Sigmoid colon (tissue), 7 donors: ENCODE measurements at places on chromosomes 13 and 19. TPM values are rescaled to one million over a fixed set of nuclear protein-coding genes. Genes with fewer than 3 reads are reported as not detected.

Gene SIGLEC7
- 2.5 TPM for total RNA-seq

Gene PTGIR
- 3.1 TPM for total RNA-seq

Gene SMAD9
- total RNA-seq, result 29.3 TPM

Gene FXYD1
- total RNA-seq, result 43.6 TPM

Gene PEAK3
- 0.71 TPM for total RNA-seq

GRCh38 chr13:49683489-49683888, 7.8 kb downstream of the EBPL start:
- DNase-seq, result no peak
- H3K27me3 ChIP-seq, result no peaks in the 10 kb centered on the region
- H3K4me1 ChIP-seq, result no peaks in the 10 kb centered on the region
- no peak overlapping the region for H3K4me3 ChIP-seq

DNA sequence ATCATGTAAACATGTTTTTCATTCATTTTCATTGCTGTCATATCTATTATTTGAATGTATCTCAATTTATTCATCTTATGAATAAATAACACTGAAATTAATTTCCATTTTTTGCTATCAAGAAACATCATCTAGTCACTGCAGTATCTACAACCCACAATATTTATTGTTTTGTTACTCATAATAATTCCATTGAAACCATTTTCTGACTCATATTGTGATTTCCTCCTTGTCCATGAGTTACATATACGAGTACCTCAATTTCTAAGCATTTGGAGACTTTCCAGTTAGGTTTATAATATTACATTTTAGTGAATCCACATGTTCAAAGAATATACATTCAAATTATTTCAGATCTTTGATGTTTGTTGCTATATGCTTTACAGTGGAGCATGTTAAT, 1524.0 kb downstream of the SLITRK1 start:
- H3K4me3 ChIP-seq, result no peak overlapping the region
- H3K36me3 ChIP-seq, result no peaks in the 10 kb centered on the region
- no peaks in the 10 kb centered on the region for H3K4me1 ChIP-seq
- H3K27me3 ChIP-seq, result no peaks in the 10 kb centered on the region

DNA sequence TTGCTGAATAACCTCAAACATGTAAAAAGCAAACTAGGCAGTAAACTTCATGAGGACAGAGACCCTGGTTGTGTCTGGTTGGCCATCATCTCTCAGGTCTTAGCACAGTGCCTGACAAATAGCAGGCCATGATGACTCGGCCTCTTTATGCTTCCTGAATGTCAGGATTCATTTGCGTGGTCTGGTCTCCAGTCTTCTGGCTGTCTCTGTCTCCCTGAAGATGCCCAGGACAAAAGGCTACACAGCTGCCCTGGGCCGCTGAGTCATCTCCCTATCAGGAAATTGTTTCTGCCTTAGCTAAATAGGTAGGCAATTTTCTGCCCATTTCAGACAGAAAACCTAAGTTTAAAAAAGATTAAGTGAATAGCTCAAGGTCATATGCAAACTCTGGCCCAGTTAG, 84.1 kb upstream of the FNDC3A start:
- no peaks in the 10 kb centered on the region for H3K36me3 ChIP-seq
- no peak overlapping the region for H3K27ac ChIP-seq
- no peak overlapping the region for H3K4me3 ChIP-seq
- H3K4me1 ChIP-seq, result peaks cover 15% of the 10 kb centered on the region

DNA sequence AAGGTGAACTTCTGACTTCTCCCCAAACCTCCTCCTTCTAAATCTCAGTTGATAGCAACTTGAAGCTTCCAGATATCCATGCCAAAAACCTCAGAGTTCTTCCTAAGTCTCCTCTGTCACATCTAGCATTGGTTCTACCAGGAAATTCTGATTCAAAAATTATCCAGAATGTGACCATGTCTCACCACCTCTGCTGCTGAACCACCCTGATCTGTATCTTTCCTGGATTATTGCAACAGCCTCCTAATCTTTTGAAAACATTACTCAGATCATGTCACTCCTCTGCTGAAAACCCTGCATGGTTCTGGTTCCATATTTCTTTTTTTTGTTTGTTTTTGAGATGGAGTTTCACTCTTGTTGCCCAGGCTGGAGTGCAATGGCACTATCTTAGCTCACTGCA, 78.7 kb upstream of the TNFSF11 start:
- no peak overlapping the region for H3K4me3 ChIP-seq
- no peak overlapping the region for H3K27ac ChIP-seq
- no peaks in the 10 kb centered on the region for H3K36me3 ChIP-seq
- no peak for DNase-seq
- no peaks in the 10 kb centered on the region for H3K27me3 ChIP-seq

DNA sequence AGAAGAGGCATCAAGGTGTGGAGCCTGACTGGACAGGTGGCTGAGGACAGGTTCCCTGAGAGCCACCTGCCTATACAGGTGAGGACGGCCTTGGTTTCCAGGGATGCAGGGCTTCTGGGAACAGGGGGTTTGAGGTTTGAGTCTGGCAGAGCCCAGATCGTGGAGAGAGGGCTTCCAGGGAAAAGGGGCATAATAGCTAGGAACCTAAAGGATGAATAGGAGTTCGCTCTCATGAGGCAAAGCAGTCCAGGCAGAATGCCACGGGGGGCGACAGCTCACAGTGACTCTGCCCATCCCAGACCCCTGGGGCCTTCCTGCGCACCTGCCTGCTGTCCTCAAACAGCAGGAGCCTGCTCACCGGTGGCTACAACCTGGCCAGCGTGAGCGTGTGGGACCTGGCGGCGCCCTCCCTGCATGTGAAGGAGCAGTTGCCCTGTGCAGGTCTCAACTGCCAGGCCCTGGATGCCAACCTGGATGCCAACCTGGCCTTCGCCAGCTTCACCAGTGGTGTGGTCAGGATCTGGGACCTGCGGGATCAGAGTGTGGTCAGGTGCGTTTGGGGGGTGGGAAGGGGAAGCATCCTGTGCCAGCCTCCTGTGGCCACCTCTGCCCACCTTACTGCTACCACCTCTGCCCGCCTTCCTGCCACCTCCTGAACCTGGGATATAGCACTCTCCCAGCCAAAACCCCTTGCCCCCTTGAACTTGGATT, 12.0 kb downstream of the TLE6 start:
- DNase-seq, result no peak
- H3K4me1 ChIP-seq, result peaks cover 1% of the 10 kb centered on the region
- H3K27me3 ChIP-seq, result no peaks in the 10 kb centered on the region
- no peaks in the 10 kb centered on the region for H3K36me3 ChIP-seq
- H3K4me3 ChIP-seq, result no peak overlapping the region

DNA sequence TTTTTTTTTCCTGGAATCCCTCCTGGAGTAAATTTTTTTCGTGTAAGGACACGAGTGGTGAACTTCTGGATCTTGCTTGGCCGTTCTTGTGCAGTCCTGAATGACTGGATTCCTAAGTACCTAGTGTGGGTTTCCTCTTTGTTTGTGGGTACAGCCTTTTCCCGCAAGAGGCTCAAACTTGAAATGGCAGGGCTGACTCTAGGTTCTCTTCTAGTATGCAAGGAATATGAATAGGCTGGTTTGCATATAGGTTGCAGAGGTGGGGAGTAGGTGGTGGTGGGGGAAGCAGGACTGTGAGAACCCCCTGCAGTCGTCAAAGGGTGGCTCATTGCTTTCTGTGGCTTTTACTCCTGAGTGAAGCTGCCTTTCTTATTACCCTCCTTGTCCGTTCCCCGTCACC, 13.6 kb downstream of the UBAC2 start:
- H3K36me3 ChIP-seq, result no peaks in the 10 kb centered on the region
- DNase-seq, result no peak
- H3K27ac ChIP-seq, result no peak overlapping the region
- H3K4me1 ChIP-seq, result no peaks in the 10 kb centered on the region
- no peaks in the 10 kb centered on the region for H3K27me3 ChIP-seq

DNA sequence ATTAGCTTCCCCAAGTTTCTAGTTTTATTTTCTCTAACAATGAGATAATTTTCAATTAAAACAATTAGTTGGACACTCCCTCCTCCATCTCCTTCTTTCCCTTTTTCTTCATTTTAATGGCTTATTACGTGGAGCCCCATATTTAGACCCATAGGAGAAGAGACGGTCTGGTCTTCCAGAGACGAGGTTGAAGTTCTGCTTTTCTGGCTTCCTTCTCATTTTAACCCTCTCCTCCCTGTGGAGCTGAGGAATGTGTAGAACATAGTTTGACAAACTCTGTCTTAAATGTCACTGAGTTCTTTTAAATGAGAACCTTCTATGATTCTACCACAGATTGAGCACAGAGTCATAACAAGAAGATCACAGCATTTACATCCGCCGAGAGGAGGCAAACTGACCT, 86.8 kb downstream of the EDNRB start:
- DNase-seq, result no peak
- H3K36me3 ChIP-seq, result no peaks in the 10 kb centered on the region
- peaks cover 4% of the 10 kb centered on the region for H3K4me1 ChIP-seq
- H3K4me3 ChIP-seq, result no peak overlapping the region
- no peak overlapping the region for H3K27ac ChIP-seq

DNA sequence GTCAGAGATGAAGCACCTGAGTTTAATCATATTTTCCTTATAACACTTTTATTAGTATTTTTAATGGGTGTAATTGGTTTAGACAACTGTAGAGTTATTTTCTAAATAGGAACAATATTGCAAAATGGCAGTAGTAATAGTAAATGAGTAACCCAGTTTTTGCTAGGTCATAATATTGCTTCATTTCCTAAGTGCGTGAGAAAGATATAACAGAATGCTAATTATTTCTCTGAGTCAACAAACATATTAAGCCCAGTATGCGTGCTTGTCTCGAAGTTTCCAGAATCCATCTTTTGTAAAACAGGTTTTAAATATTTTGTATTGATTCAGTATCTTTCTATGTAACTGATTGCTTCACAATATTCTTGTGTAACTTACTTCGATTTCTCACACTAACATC, 315.3 kb downstream of the MYO16 start:
- no peaks in the 10 kb centered on the region for H3K4me1 ChIP-seq
- H3K27me3 ChIP-seq, result no peaks in the 10 kb centered on the region
- no peak overlapping the region for H3K27ac ChIP-seq
- H3K4me3 ChIP-seq, result no peak overlapping the region
- DNase-seq, result no peak
- H3K36me3 ChIP-seq, result no peaks in the 10 kb centered on the region

GRCh38 chr13:112117258-112117954, 50.5 kb downstream of the SOX1 start:
- H3K36me3 ChIP-seq, result no peaks in the 10 kb centered on the region
- peak; percentile 54 for DNase-seq
- no peak overlapping the region for H3K4me3 ChIP-seq
- no peak overlapping the region for H3K27ac ChIP-seq

GRCh38 chr13:27728271-27728670, 64.0 kb upstream of the GSX1 start:
- no peaks in the 10 kb centered on the region for H3K36me3 ChIP-seq
- no peak for DNase-seq
- H3K4me3 ChIP-seq, result no peak overlapping the region
- no peaks in the 10 kb centered on the region for H3K27me3 ChIP-seq
- no peaks in the 10 kb centered on the region for H3K4me1 ChIP-seq
- no peak overlapping the region for H3K27ac ChIP-seq

GRCh38 chr13:97435323-97435722, 1.4 kb downstream of the RAP2A start:
- DNase-seq, result no peak
- no peaks in the 10 kb centered on the region for H3K27me3 ChIP-seq
- no peaks in the 10 kb centered on the region for H3K36me3 ChIP-seq
- H3K27ac ChIP-seq, result no peak overlapping the region

DNA sequence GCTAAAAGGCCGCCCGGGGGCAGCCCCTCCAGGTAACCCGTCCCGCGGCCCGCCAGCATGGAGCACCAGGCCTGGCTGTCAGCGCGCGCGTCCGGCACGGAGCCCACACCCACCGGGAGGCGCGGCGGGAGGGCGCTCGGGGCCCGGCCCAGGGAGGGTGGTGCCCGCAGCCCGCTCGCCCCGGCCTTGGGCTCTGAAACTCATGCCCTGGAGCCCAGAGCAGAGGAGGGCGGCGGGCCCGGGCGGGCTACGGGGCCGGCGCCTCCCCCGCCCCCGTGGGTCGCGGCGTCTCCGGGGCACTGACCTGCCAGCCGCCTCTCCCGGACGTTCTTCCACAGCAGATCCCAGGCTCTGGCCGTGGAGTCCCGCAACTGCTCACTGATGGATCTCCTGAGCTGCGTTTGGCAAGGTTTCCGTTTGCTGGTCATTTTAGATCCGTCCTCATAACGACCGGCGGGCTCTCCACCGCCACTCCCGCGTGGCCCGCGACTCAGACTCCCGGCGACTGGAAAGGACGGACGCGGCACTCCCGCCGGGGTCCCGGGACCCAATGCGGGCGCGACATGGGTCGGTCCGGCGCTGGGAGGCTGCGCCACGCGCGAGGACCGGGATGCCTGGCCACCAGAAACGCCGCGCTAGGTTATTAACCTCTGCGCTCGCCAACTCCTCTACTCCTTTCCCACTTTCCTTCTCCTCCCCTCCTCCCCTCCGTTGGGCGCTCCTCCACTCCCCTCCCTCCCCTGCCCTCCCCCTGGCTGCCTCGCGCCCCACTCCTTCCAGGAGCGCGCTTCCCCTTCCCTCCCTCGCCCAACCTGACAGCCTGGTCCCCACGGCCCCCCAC, 64.7 kb upstream of the STARD13 start:
- DNase-seq, result peak; percentile 88
- no peaks in the 10 kb centered on the region for H3K36me3 ChIP-seq
- H3K27me3 ChIP-seq, result no peaks in the 10 kb centered on the region
- peaks cover 44% of the 10 kb centered on the region for H3K4me1 ChIP-seq

DNA sequence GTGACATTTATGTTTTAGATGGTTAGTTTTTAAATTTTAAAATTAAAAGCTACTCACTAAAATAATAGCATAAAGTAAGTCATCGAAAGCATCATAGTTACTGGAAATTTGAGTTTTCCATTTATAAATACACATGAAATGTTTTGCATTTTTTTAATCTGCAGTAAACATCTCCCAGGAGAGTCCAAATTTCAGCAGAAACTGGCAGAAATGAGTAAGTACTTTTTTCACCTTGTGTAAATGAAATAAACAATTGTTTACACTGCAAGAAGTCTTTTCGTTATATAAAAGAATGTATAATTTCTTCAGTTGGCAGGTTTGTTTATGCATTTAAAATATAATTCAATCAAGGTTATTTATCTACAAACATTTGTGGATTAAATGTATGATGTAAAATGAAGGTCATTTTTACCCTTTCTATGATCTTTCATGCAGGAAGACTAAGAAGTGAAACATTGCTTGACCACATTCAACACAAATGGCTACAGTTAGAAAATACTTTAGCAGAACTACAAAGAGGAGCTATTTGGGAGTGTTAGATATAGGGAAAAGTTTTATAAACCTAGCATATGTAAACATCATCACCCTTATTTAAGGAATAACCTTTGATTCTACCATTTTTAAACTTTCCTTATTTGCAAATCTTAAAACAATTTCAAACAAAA, 55.6 kb downstream of the RCBTB2 start:
- H3K4me3 ChIP-seq, result no peak overlapping the region
- no peak for DNase-seq
- H3K4me1 ChIP-seq, result no peaks in the 10 kb centered on the region
- no peaks in the 10 kb centered on the region for H3K27me3 ChIP-seq
- peaks cover 50% of the 10 kb centered on the region for H3K36me3 ChIP-seq

GRCh38 chr13:24228852-24229458, 68.4 kb downstream of the SPATA13 start:
- H3K36me3 ChIP-seq, result peaks cover 4% of the 10 kb centered on the region
- H3K4me1 ChIP-seq, result peaks cover 4% of the 10 kb centered on the region
- DNase-seq, result no peak
- no peak overlapping the region for H3K27ac ChIP-seq
- H3K27me3 ChIP-seq, result no peaks in the 10 kb centered on the region
- no peak overlapping the region for H3K4me3 ChIP-seq
